B cell (primary cell): ENCODE measurements at places on chromosomes 4 and X.

DNA sequence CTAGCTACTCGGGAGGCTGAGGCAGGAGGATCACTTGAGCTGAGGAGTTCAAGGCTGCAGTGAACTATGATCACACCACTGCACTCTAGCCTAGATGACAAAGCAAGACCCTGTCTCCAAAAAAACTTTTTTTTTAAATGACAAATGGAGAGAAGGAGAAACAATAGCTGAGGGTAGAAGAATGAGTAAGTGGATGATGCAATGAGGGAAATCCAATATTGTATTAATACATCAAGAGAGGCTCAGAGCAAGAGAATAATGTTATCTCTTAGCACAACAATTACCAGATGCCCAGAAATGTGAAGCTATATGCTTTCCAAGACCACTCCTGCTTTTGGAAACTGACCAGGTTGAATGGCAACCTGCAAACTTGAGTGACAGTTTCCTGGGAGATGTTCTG is 19.9 kb upstream of the GPR173 start:
- no peak for DNase-seq

GRCh38 chr4:68717999-68718398 is 47.5 kb upstream of the UGT2B15 start:
- no peak for DNase-seq

GRCh38 chr4:11954093-11954492 is 525.4 kb upstream of the HS3ST1 start:
- DNase-seq, result no peak

DNA sequence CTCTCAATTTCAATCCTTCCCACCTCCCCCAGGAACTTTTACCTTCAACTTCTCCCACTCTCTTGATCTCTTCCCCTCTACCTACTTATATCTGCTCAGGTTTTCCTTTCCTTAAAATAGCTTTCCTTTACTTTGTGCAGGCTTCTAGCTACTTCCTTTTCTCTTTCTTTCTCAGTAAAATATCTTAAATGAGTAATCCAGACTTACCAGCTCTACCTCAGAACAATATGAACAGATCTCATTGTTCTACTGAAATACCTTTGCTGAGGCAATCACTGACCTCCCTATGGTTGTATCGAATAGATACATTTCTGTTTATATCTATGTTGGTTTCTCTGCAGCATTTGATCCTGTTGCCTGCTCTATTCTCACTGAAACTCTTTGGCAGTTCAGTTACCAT is 86.7 kb upstream of the WDR44 start:
- DNase-seq, result no peak

DNA sequence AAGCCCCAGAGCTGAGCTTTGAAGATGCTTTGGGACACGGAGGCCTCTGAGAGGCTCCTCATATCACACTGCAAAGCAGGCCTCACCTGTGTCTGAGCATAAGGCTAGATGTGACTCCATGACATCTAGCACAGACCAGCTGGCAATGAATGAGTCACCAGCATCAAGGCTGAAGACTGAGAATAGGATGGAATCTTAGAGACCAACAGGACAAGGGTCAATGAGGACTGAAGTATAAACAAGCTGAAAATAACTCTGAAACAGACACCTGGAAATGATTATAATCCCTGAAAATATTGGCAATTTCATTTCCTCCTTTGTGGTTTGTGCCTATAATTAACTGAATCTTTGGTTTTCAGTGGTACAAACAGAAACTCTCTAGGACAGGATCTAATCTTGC is 87.1 kb upstream of the PRPS1 start:
- DNase-seq, result no peak
